ENCODE measurements at places on chromosomes 7 and 10. TPM values are rescaled to one million over a fixed set of nuclear protein-coding genes. Genes with fewer than 3 reads are reported as not detected.

DNA sequence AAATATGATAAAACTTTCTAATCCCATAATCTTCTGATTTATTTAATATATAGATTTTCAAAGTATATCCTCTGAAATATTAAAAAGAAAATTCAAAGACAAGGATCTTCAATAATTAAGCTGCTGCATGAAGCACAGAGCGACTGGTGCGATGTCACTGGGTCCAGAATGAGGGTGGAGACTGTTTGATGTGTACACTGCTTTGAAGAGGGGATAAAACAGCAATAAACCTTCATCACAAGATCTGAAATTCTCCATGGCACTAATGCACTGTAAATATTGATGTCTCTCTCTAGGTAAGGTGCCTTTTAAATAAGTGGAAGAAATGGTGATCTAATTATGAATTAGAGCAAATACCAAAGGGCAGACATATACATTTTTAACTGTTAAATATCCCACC, 337.8 kb downstream of the PARD3 start:
- no peak for DNase-seq

DNA sequence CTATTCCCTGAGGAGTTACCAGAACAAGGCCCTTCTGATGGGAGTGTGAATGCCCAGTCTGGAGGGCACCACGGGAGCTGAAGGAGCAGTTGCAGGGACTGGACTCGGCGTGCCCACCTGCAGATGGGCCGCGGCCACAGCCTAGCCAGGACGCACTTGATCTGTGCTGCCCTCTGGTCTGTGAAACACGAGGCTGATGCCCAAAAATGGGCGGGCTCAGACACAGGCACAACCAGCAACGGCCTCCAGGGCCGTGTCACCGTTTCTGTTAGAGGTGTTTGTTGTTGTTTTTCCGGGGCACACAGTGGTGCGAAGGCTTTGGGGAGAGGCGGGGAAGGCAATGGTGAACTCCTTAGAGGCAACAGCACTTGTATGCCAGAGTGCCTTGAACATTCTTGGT, 235.8 kb downstream of the DNAJB6 start:
- DNase-seq = no peak

DNA sequence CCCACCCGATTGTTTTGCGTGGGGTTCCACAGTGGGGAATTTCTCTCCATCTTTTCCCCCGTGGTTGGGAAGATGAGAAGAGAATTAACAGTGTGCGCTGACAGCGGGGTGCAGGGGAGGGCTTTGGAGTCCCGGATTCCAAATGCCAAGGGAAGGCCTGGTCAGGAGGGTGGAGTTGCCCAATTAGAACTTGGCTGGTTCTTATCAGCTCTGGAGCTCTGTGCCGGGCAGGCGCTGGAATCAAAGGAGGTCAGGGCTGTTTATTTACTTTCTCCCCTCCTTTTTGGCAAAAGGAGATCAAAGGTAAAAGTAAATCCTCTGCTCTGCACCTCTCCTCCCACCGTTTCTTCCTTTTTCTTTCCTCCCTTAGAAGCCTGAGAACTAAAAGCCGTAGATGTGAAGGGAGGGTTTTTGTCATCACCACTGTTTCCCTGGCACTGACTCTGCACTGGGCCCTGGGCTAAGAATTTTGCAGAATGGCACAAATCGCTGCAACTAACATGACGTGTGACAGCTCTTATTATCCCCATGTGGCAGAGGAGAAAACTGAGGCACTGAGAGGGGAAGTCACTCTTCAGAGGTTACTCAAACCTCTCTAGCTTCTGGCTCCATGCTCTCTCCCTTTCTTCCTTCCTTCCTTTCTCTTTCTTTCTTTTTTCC, 95.2 kb upstream of the ZNF716 start:
- no peak for DNase-seq

GRCh38 chr10:63376560-63377304, 89.0 kb downstream of the JMJD1C start:
- DNase-seq = peak; percentile 81

DNA sequence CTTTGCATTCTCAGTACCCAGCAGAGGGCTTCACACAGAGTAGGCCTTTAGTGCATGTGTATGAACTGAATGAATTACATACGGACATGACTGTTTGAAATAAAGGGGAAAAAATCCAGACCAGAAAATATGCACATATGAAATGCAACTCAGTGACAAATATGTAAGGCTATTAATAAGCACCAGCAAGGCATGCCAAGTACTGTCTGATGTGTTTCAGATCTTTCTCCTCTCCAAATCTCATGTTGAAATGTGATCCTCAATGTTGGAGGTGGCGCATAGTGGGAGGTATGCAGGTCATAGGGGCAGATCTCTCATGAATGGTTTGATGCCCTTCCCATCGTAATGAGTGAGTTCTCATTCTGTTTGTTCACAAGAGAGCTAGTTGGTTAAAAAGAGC, 87.3 kb upstream of the TOMM7 start:
- no peak for DNase-seq

AIFM2 gene
- 14.7 TPM for total RNA-seq

DNA sequence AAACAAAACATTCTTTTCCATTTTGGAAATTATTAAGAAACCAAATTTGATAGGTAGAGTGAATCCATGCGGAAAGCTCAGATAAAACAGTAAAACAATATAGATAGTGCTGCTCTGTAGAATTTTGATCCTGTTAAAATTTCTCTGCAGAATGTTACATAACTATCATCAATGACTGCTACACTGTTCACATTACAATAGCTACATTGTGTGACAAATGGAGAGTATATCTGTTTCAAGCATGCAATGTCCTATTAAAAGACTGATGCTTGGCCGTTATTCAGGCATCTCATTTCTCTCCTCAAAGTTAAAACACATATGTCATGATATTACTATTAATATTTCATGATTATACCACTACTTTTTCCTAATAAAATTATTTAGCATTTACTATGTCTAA, 14.7 kb upstream of the TMEM106B start:
- DNase-seq = no peak

DNA sequence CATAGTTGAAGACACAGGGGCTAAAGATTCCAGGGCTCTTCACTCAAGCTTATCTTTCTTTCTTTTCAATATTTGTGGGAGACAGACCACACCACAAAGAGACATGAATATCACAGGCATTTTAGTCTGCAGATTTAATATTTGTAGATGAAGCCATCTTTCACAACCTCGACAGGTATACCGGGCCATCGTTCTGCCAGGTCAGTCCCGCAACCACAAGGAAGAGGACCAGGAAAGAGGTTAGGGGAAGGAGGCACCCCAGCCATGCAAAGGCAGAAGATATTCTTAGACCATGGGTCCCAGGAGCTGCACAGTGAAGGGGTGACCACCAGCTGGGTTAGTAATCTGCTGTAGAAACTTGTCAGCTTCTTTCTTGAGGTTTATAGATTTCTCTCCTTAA, 66.8 kb upstream of the UCN3 start:
- no peak for DNase-seq

All from bronchial epithelial cell (primary cell).